Activated naive CD8-positive, alpha-beta T cell treated with anti-CD3 and anti-CD28 coated beads, Interleukin-2, amount 10 ng/mL, durations not matched to agents 7 days and 5 days (primary cell): ENCODE measurements at places on chromosomes 2 and 18. TPM values are rescaled to one million over a fixed set of nuclear protein-coding genes. Genes with fewer than 3 reads are reported as not detected.

IL1R1 gene
- not detected for total RNA-seq

CYP27A1 gene
- 4.7 TPM for total RNA-seq

DNA sequence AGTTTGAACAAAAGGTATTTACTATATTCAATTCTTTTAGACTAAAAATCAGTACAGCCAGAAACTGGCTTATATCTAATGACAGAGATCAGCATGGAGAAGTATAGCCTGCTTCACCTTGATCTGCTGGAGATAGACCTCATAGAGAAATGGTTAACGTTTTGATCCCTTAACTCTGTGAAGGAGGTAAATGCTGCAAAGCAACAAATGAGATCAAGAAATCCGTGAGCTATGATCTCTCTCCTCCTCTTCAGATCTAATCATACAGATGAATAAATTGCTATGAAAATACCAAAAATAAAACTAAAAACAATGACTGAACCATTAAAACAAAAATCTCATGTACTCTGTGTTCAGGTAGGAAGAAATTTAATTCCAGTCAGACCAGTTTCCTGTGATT, 42.8 kb downstream of the KLHL14 start:
- DNase-seq, result no peak

DNA sequence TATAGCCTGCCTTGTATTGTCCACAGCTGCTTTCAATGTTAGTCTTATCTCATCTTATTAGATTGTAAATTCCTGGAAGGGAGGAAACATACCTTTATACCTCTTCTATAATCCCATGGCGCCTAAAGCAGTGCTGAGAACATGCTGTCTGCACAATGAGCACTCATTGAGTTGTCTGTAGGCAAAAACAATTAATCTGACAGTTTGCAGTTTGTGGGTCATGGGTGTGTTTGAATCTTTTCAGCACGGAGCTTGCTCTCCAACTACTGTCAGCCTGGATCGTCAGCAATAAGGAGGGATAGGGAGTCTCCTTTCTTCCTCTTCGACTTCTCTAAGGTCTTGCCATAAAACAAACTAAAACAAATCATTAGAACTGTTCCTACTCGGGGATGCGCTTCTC, 26.5 kb upstream of the GREB1L start:
- DNase-seq, result no peak

DNA sequence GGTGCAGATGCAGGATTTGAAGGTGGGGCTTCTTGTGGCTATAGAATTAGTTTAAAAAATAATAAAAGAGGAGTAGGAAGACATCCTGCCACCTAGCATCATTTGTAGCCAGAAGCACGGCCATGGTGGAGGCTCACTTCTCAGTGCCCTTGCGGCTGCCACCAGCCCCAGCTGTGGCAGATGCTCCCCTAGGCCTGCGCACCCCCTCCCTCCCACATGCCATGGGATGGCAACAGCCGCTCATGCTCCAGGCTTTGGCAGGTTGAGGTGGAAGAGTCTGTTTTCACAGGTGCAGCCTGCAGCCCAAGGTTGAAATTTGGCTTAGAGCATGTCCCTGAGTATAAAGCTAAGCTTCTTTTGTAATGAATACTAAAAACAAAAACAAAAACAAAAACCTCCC, 96.4 kb downstream of the GATA6 start:
- DNase-seq, result no peak

TCF23 gene
- not detected for total RNA-seq

DNA sequence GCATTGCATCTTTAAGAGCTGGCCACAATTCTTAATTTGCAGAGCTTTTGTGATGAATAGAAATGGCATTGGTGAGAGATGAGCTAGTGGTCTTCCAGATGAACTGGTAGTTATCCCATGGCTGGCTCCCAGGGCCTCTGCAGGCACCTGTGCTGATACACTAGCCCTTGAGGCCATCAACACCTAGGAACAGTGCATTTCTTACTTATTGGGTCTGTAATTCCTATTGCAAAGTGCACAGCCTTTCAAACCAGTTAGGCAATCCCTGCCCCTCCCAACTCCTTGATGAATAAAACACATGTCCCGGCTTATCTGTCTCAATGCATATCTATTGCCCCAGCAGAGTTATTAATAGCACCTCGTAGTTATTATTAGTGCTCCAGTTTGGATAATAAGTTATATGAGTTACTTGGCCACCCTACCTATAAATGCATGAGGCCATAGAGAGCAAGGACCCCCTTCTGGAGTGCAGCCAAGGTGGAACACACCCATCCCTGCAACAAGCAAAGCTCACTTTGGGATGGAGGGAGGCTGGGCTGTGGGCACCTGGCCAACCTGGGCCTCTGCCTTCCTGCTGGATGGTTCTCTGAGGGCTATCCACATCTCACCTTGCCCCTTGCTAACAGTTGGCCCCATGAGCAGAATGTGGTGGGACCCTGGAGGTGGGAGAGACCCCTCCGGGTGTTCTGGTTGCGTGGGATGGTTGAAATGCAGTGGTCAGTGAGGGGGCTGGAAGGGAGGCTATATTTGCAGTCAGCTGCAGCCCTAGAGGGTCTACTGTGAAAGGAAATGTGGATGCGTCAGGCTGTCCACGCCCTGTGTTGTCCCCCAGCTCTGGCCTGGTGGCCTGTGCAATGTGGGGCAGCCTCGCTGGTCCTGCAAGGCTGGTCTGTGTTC, 455.9 kb upstream of the HS6ST1 start:
- DNase-seq, result no peak

- no peak for DNase-seq
Observed at GRCh38 chr2:154692927-154693326, 5.6 kb upstream of the KCNJ3 start.

APOB gene
- not detected for total RNA-seq
